NCI-H1694 (cell line): ENCODE measurements at places on chromosomes 7 and 10.

GRCh38 chr10:105844676-105845570 lies 1203.8 kb downstream of the SORCS3 start:
- no peak for DNase-seq

DNA sequence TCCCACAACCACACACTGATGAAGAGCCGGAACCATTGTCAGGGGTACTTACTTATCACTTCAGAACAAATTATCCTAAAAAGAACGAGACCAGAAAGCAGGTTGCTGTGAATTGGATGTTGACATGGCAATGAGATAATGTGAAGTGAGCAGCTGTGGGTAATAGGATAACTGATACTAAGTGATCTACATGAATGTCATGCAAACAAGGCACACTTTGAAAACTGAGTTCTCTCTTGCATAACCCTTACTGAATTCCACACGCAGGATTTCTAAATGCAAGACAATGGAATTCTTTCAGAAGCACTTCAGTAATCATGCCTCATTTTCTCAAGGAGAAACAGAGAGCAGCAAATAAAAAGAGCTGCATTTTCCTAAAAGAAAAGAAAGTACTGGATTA lies 242.5 kb upstream of the TMEM229A start:
- DNase-seq, result no peak

DNA sequence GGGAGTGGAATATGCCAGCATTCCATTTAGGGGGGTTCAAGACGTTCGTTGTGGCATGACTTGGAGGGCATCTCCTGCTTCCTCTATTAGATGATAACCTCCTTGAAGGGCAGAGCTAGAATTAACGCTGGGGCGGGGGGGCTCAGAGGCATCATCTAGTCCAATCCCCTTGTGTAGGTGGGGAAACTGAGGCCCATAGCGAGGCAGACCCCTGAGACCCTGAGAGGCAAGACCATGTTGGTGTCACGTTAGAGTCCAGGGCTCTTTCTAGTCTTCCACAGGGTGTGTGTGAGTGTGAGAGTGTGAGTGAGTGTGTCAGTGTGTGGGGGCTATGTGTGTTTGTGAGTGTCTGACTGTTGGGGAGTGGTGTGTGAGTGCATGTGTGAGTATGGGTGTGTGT lies 29.3 kb upstream of the NUB1 start:
- DNase-seq, result no peak

DNA sequence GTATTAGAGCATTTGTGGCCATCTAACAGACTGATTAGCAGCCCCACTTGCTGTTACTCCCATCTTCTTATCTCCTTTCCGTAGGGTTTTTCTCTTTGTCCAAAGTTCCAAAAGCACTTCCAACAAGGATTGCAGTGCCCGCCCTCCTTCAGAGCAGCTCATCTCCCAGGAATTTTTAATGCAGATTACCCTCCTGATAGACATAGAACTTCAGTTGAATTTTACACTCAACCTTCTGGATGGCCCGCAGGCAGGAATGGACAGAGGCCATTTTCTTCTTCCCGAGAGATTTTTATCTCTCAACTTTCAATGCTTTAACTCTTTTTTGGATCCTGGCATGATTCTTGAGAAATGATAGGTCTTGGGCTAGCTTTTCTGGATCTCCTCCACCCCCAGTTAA lies 23.3 kb downstream of the PRKG1 start:
- no peak for DNase-seq

DNA sequence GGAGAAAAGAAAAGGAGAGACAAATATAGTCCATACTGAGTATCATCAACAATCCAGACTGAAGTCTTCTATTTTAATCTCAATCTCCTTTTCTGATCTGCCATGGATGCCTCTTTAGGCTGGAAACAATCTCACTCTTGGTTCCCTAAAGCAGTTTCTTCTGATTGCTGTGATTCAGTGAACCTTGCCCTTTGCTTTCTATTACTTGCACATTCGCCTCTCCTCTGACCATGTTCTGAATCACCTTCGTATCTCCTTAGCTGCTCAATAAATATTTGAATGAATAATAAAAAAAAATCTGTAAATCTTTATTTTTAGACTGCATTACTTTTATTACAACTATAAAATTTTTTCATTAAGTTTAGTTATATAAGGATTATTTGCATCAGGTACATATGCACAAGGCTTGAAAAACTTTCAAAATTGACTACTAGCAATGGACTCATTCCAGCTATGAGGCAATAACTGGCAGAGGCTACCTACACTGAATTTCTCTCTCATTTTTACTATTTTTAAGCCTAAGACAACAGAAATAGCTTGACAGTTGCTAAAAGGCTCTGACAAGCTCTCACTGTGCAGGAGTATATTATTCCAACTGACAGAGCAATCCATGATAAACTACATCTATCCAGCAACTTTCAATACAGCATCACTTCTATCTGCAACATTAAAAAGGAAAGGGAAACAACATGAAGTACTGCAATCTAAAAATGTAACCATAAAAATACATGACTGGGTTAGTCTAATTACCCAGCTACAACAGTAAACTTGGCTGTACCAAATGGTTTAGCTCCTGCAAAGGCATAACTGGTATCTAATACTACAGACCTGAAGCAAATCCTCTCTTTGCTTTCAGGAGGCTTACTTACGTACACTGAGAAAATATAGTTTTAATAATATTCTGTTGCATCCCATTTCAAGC lies 25.6 kb downstream of the TM9SF3 start:
- no peak for DNase-seq

DNA sequence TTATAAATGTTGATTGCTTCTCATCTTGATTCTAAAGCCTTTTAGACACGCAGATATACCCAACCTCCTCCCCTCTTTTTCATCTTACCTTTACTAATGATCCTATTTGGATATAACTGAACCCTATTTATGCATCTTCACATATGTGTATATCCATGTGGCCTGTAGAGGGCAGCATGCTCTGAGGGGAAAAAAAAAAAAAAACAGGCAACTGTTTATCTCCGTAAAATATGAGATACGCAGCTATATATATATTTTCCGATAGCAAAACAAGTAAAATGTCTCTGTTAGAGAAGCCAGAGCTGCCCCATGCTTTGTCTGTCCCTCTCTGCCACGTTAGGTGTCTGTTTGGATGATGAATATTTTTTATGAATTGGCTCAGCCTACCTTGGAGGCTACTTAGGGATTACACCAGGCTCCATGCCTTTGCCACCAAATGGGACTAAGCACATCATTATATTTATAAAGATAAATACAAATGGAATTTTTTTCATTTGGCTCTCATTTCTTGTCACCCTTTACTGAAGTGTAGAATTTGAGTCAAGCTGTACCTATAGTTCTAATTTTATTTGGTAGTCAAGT lies 174.8 kb upstream of the FZD1 start:
- DNase-seq, result peak; percentile 73

DNA sequence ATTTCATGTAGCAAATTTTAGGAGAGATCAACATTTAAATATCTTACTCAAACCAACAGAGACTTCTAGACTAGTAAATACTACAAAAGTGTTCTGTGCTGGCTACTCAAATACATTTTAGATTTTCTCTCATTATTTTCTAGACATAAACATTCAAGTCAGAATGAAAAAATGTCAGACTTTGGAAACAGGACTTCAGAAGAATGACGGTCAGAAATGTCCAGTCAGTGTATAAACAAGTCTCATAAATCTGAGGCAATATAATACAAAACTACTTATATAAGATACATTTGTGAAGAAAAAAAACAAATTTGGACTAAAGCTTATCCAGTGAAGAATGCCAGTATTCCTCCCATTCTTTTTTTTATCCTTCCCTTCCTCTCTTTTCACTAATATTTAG lies 25.9 kb downstream of the RNLS start:
- no peak for DNase-seq

DNA sequence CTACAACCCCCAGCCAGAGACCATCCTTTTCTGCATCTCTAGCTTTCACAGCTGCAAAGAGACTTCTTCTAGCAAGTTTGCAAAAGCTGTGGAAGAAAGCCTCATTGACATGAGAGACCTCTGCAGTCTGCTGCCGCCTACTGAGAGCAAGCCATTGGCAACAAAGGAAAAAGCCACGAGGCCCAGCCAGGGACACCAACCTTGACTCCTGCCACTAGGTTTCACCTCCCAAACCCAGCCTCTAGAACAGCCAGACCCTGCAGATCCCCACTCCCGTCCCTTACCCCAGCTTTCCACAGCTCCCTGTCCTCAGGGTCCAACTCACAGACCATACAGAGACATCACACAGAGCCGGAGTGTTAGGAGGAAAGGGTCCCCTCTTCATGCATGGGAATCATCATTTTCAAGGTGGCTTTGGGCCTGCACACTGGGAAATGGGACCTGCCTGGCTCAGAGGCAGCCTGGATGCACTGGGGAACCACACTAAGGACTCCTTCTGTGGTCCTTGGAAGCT lies 14.6 kb upstream of the C10orf53 start:
- no peak for DNase-seq

DNA sequence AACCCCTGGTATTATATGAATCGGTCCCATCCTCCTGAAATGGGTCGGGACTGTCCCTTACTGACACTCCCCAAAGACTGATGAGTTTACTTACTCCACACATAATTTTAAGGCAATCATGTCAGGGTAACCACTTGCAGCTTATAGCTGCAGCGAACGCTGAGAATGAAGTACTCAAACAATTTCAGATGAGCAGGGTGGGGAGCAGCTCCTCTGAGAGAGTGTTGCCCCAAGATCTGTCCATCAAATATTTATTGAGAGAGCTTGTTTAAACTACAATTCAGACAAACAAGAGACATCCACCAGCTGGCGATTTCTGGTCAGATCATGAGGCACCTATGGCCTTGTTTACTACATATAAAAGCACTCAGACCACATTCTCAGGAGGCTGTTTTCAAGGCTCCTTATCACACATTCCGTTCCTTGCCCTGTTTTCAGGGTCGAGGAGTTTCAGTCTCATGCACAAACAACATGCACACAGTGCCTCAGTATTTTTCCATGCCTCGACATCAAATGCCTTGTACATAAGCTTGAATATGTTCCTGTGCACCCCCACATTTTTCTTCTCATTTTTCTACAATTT lies 80.1 kb downstream of the THSD7A start:
- DNase-seq, result no peak

GRCh38 chr10:92834986-92835385 lies 13.3 kb upstream of the EXOC6 start:
- DNase-seq, result no peak

DNA sequence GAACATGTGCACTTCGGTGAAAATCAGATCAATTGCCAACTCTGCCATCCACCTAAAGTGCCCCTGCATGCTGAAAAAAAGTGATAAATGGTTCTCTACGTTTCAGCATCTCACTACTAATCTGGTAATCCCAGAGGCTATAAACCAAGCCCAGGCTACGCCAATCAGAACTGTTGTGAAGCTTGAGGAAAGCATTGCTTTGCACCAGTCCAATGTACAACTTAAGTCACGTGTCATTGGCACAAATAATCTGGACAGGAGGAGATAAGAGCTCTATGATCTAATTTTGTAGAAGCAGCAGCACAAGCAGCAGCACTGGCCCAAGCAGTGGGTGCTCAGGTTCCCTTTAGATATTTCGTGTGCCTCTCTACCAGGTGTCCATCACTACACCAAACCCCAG lies 4.4 kb upstream of the EGR2 start:
- DNase-seq, result no peak

DNA sequence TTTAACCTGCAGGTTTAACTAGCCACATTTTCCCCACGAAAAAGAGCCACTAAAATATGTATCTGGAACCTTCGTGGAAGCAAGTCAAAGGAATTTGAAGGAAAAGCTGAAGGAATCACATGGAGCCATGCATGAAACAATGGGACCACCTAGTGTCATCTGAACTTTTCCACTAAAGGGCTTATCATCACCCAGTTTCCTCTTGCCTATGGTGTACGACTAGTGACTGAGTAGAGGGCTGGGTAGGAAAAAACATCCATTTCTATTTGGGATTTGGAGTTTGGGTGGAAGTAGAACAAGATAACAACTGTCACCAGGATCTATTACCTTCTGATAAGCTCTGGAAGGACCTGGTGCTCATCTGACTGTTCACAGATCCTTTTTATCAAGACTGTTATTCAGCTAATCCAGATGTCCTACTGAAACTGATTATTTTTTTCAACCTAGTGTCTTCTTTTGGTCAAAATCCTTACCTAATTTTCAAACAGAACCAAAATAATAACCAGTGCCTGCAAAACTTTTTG lies 153.2 kb upstream of the COL1A2 start:
- no peak for DNase-seq

GRCh38 chr7:105741982-105742381 lies 134.4 kb downstream of the ATXN7L1 start:
- no peak for DNase-seq

GRCh38 chr7:155358066-155358947 lies 60.6 kb downstream of the INSIG1 start:
- no peak for DNase-seq
